Activated CD8-positive, alpha-beta T cell treated with anti-CD3 and anti-CD28 coated beads, Interleukin-2, amount 10 ng/mL, durations not matched to agents 7 days and 5 days (primary cell): ENCODE measurements at places on chromosomes 1 and 21.

GRCh38 chr21:27412530-27412929 is 445.6 kb upstream of the ADAMTS5 start:
- no peak for DNase-seq

DNA sequence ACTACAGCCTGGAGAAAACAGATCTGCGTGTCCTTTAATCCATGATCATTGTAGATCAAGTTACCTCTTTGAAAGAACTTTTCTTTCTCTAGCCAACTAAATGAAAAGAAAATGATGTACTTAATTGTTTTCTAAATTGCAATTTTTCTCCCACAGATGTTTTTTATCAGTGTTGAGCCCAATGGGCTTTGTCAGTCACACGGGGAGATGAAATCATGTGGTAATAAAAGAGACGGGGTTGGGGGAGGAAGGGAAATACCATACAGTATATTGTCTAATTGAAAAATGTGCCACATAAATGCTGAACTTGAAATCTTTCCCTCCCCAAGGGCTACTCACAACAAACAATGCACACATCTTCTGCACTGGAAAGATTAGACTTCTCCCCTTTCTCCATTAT is 58.4 kb downstream of the NTMT2 start:
- no peak for DNase-seq

- no peak for DNase-seq
Measured at GRCh38 chr1:88462096-88462487, 222.0 kb upstream of the PKN2 start.

DNA sequence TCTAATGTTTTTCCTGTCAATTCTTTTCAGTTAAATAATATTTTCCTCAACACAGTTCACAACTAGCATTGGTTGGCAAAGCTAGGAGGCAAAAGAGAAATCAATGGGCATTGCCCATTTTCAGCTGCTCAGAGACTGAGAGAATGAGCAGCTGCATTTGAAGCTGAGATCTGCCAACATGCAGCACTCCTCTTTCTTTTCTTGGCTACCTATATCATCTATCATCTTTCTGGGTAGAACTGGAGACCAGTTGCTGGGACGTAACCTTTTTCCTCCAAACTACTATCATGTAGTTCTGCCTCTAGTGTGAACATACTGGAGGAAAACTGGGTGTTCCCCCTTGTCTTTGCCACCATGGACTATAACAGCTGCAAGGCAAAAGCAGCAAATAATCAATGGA is 22.9 kb downstream of the CHODL start:
- no peak for DNase-seq

DNA sequence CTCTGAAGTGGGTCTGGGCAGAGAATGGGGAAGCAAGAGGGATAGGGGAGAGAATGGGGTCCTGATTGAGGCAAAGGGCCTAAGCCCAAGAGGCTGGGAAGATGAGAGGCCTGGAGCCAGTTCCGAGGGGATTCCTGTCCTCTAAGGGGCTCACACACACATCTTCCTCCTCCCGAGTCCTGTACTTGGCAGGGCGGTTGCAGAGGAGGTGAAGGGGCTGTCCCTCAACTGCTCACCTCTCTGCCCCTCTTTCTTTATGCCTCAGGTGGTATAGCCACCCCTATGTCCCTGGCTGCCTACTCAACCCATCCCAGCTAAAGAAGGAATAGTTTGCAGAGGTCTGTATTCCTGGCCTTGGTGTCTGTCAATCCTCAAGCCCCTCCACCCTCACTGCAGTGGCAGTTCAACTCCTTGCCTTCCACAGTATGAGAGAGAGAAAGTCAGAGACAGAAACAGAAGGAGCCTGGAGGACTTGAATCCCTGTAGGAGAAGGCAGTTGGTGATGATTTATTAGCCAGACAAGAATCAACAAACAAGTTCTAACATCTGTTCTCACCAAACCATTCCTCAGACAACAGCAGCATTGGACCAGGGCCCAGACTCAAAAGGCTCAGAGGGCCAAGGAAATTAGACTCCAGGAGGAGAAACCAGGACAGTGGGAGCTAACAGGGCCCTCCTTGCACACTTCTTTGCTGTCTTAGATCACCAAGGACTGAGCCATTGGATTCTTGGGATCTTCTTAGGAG is 10.7 kb downstream of the SH2D2A start:
- DNase-seq: no peak
